CD4-positive, alpha-beta T cell treated with Interleukin-15 for 1 hour (primary cell): ENCODE measurements at places on chromosomes 4 and X.

DNA sequence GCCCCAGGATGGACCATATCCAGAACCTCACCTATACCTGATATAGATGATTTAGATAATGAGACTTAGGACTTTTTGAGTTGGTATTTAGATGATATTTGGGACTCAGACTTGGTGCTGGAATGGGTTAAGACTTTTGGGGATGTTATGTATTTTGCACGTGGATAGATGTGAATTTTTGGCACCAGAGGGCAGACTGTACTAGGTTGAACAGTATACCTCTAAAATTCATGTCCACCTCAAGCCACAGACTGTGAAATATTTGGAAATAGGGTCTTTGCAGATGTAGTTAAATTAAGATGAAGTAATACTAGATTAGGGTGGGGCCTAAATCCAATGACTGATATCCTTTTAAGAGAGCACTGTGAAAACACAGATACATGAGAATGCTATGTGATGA is 15.6 kb downstream of the RBM41 start:
- no peak for DNase-seq

DNA sequence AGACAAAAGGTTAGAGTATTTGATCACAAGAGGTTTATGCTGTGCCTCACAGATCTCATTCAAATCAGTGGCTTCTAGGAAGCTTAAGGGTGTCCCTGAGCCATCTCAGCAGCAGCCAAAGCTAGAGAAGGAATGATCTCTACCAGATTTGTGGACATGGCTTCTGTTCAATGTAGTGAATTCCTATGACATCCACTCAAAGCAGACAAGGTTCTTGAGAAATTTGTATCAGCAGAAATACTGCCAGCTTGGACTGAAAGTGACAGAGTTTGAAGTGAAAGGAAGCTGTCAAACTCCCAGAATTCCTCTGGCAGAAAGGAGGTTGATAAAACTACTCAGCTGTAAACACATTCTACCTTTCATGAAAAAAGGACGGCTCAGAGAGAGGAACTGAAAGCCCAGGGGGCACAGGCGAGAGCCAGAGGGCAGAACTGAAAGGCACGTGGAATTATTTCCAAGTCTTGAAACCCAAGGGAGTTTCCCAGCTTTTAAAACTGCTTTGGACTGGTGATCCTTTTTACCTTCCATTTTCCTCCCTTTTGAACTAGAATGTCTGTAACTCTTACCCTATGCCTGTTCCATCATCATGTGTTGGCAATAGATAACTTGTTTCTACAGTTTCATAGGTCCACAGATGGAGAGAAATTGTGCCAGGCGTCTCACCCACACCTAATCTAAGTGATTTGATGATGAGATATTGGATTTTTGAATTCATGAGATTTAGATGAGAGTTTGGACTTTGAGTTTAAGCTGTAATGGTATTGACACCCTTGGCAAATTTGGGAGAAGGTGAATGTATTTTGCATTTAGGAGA is 14.5 kb upstream of the MED14 start:
- no peak for DNase-seq

DNA sequence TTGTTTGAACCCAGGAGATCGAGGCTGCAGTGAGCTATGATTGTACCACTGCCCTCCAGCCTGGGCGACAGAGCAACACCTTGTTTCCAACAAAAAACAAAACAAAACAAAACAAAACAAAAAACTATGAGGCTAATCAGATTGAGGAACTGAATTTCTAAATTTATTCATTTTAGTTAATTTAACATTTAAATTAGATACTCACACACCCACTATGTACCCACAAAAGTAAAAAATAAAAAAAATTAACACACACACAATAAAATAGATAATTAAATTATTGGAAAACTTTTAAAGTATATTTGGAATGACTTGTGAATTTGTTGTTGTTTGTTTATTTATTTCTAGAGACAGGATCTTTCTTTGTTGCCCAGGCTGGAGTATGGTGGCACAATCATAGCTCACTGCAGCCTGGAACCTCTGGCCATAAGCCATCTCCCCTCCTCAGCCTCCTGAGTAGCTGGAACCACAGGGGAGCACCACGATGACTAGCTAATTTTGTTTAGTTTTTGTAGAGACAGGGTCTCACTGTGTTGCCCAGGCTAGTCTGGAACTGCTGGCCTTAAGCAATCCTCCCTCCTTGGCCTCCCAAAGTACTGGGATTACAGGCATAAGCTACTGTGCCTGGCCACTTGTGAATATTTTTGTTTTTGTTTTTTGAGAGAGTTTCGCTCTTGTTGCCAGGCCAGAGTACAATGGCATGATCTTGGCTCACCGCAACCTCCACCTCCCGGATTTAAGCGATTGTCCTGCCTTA is 9.8 kb upstream of the ZNF157 start:
- no peak for DNase-seq

DNA sequence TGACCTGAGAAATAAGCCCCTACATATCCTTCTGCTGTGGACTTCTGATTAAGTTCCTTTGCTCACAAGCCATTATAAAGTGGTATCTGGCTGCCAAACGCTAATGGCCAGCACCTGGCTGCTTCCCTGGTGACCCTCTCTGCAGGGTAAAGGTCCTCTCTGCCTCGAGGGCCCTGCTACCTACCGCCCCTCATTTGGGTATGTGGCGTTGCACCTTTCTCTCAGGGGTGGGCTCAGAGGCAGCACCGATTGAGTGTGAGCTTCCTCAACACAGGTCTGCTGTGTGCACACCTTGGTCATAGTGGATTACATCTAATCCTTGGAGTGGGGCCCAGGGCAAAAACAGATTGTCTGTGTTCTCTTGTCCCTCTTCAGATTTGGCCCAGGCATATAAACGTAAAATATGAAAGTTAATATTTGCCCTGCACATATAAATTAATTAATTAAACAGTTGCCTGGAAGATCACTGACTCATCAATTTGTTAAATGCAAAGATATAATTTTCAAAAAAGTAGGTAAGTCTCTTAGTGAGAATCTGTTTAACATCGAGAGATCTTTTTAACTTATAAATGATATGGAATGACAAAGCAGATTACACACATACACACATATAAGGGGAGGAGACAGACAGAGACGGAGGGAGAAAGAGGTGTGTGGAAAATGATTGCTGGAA is 174.5 kb upstream of the SMIM31 start:
- DNase-seq: no peak

- no peak for DNase-seq
Observed at GRCh38 chrX:43633757-43634156, 22.3 kb upstream of the MAOA start.

DNA sequence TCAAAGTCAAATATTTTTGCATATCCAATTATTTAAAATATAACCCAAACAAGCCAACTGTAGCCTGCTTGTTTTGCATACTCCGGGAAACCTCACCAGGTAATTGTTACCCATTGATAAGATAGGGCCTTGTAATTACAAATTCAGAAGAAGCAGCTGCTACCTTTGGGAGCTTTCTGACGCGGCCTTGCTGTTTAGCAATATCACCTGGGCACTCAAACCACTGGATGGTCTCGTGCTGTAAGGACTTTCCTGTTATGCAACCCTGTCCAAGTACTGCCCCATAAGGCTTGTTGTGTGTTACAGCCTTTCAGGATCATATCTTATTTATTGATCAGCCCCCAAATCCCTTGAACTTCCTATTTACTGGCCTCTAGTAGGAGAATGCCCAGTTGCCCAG is 52.1 kb downstream of the HS3ST1 start:
- no peak for DNase-seq

DNA sequence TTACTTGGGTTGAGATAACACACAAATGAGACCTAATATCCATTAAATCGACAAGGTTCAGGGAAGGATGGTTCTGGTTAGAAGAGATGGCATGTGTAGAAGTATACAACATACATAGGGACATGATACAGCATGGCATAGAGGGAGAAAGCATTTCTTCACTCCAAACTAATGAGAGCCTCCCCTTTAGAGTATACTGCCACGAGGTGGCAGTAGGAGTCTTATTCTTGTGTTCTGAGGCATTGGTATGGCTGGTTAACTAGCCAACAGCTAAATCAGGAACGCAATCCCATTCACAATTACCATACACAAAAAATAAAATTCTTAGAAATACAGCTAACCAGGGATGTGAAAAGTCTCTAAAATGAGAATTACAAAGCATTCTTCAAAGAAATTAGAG is 29.1 kb upstream of the TRO start:
- peak; percentile 33 for DNase-seq

DNA sequence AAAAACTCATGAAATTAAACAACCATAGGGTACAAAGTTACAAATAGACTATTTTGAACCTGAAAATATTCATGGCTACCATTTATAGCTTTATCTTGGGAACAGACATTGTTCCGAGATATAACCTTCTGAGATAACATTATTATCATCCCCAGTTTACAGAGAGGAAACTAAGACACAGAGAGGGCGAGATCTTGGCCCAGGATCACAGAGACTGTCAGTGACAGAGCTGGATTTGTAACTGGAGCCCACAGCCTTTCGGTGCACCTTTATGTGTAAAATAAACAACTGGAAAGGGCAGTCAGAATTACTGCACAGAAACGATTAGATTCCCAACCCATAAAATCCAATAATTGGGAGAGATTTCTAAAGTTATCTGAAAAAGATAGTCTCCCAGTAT is 28.4 kb downstream of the KLF3 start:
- no peak for DNase-seq

DNA sequence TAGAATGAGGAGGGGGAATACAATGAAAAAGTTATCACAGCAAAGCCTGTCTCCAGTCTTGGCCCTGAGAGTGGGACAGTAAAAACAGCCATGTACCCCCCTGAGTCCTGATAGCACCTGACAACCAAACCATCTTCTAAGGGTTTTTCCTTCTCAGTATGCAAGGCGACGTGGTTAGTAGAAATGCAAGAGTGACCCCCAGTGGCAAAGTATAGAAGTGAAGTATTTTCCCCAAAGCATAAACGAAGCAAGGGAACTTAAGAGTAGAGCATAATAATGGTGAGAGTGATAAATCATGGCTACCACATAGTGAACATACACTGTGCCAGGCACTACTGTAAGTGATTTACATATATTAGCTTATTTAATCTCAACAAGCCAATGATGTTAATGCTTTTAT is 52.8 kb downstream of the FAM47C start:
- no peak for DNase-seq

DNA sequence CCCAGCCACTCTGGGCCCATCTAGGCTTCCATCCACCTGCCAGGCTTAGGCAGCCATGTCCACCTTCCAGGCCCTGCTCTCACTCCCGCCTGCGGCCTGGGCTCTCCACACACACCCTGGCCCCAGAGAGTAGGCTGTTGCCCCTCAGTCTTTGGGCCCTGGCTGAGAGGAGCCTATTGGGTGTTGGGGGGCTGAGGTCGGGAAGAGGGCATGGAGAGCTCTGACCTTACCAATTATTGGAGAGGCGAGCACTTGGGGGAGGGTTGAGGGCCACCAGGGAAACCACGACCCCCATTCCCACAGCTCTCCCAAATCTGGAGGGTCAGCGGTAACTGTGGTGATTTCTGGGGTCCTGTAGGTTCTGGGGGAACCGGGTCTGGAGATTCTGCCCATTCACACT is 38.2 kb downstream of the HTRA3 start:
- DNase-seq: no peak

GRCh38 chr4:184643731-184644130 is 5.5 kb downstream of the CASP3 start:
- no peak for DNase-seq

- DNase-seq: peak; percentile 91
Observed at GRCh38 chrX:71111141-71111843, at the start of gene IL2RG. IL2RG (minus strand) TSS chrX:71111577; CDS start chrX:71111539, 38 bp downstream.

- DNase-seq: no peak
Observed at GRCh38 chrX:151789179-151789800, 54.7 kb downstream of the CNGA2 start.

GRCh38 chrX:107323786-107324492 is 117.5 kb downstream of the DNAAF6 start:
- no peak for DNase-seq

DNA sequence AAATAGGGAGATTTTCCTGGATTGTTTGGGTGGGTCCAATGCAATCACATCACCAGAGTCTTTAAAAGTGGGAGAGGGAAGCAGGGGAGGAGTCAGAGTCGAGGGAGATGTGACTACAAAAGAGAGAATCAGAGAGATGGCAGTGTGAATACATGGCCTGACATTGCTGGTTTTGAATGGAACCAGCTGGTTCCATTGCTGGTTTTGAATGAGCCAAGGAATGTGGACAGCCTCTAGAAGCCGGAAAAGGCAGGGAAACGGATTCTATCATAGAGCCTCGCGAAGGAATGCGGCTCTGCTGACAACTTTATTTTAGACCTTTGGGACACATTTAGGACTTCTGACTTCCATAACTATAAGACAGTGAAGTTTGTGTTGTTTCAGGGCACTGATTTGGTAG is 627.0 kb upstream of the HTR2C start:
- no peak for DNase-seq

DNA sequence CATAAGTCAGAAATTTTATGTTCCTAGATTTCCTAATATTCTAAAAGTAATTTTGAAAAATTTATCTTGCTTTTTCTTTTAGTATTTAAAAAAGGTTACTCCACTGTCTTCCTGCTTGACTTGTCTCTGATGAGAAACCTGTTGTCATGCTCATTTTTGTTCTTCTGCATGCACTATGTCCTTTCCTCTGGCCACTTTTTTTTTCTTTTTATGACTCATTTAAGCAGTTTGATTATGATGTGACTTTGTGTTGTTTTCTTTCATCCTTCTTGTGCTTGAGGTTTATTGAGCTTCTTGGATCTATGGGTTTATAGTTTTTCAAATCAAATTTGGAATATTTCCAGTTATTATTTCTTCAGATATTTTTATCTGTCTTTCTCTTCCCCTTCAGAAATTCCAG is 12.0 kb upstream of the UFSP2 start:
- DNase-seq: no peak

DNA sequence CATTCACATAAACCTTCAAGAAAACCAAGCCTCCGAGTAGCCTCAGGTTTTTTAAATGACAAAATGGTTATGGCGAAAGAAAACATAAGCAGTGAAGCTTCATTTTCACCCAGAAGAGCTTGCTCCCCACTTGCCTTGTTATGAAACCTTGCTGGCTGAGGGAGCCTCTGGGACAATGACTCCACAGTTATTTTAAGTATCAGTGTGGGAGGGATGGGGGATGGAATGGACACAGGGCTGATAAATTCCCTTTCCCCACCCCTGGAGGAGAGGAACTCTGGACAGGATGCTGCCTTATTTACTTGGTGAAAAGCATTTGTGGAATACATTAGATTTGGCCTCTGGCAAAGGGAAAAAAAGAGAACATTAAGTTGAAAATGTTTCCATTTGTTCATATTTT is 220.7 kb upstream of the CNKSR2 start:
- DNase-seq: no peak

DNA sequence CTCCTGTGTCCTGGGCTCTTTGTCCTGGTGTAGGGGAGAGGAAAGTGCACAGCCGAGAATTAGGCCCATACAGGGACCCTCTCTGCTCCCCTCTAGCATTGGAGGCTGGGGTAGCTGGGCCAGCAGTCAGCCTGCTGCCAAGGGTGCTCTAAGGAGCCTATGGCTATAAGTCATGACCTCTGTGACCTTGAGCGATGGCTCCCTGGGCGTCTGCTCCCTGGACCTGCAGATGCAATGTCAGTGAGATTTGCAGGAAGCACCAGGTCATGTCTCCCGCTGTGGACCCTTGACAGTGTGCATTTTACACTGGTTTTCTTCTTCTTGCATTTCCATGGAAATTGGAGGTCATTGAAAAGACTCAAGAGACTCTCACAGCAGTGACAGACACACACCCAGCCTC is 234.1 kb upstream of the PSAPL1 start:
- no peak for DNase-seq

- DNase-seq: peak; percentile 10
Observed at GRCh38 chrX:56792270-56793111, 63.4 kb downstream of the NBDY start.
